ENCODE measurements at places on chromosomes 12 and 14.
A peak's percentile ranks its signal among the peaks of the same experiment; 100 is the strongest.

DNA sequence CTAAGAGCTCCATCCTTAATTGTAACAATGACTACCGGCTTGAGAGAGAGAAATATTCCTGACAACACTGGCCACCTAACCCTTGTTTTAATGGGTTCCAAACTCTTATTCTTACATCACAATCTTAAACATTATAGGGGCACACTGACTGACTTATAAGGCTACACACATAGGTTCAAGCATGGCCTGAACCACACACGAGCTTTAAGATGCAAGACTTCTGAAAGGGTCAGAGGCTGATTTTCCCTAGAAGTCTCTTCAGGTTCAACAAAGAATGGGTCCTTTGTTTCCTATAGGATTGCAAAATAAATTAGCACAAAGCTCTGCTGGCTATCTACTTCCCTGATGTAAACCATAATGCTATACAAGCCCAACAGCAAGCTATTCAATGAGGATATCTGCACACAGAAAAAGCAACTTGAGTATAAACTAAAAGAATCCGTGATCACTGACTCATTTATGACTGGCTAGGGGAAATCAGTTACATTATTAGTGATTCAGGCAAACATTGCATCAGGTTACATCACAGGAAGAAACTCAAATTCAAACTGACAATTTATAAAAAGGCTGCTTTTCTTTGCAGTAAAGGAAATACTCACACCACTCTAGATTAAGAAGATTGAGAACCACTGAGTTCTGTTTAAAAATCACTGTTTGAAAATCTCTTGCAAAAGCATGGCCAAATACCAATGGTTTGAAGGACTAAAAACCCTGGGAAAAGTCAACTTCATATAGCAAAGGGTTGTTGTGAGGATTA, 8.5 kb downstream of the BTG1 start:
- DNase-seq: peak; percentile 44

- DNase-seq: peak; percentile 75
Observed at GRCh38 chr12:76876696-76877229, 2.1 kb downstream of the CSRP2 start.

- DNase-seq: no peak
Observed at GRCh38 chr12:80692114-80692513, 15.3 kb upstream of the MYF6 start.

DNA sequence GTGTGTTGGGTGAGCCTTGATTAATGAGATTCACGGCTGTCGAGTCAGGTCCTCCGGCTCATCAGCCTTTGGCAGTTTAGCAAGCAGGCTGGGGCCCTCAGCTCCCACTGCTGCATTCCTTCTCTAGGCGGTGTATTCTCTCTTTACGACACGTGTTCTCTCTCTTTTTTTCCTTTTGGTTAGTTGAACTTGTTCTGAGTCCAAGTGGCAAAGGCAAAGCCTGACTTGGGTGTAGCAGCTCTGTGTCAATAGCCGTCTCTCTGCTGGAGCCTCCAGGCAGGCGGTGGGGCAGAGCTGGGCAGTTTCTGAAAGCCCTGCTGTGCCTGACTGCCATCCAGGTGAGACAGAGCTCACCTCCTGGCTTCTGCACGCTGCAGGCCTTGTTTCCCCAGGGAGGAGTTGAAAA, 46.6 kb downstream of the SUSD6 start:
- peak; percentile 55 for DNase-seq

GRCh38 chr12:53128780-53129569, 25.7 kb downstream of the SOAT2 start:
- no peak for DNase-seq

- no peak for DNase-seq
Observed at GRCh38 chr14:51079085-51079484, 15.8 kb downstream of the TRIM9 start.

- DNase-seq: no peak
Observed at GRCh38 chr14:58587271-58587670, 50.5 kb upstream of the DACT1 start.

- DNase-seq: no peak
Observed at GRCh38 chr12:54572881-54573280, 15.6 kb downstream of the PPP1R1A start.

DNA sequence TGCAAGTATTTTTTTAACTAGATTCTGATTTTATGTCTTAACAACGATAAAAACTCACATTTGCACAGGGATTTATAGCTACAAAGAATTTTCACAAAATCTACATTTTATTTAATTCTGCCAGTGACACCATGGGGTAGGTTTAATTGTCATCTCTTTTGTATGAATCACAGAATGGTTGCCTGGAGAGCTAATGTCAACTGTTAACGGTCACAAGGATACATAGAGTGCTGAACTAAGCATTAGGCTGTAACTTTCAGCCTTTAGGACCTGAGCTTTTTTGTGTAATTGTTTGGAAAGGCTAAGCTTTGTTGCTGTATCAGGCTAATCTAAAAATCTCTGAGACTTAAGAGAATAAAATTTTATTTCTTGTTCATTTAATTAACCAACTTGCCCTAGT, 465.3 kb upstream of the TBX3 start:
- no peak for DNase-seq

DNA sequence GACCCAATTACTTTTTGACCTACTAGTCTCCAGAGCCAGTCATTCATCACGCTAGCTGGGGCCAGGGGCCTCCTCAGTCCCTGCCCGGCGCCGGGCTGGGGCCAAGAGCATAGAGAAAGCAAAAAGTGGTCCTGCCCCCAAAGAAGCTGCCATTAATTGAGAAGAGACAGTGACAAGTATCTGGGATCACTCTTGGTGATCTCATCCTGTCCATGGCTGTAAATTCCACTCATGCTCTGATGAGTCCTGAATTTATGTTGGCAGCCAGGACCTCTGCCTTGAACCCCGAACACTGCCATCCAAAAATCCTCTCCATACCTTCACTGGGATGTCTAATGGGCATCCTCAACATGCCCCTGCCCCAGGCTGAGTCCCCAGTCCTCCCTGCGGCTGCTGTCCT, 34.4 kb upstream of the DLK1 start:
- DNase-seq: no peak
